AG04449 (cell line): ENCODE measurements at places on chromosomes 6 and 20.

GRCh38 chr20:63161176-63161651, 54.7 kb downstream of the YTHDF1 start:
- DNase-seq: no peak

DNA sequence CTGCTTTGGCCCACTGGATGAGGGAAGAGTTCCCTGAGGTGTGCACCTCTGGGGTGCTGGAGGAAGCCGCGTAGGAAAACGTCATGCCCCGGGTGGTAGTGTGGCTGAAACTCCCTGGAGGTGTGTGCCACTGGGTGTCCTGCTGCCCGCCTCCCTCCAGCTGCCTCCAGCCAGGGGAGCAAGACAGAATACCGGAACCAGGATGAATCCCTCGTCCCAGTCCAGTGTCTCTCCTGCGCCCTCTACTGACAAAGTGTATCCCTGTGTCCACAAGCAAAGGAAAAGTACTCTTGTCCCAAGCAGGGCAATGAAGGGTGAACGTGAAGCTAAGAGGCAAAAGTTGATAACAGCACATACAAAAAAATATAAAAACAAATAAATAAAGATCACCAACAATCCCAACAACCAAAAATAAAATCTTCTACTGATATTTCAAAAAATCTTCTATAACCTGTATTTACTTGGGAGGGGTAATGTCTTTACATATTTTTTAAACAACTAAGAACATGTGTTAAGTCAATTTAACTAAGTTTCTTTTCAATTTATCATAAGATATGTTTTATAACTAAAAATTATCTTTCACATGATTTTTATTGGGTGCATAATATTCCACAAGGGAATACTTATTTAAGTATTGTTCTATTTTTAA, 437.6 kb downstream of the MAFB start:
- DNase-seq: no peak

DNA sequence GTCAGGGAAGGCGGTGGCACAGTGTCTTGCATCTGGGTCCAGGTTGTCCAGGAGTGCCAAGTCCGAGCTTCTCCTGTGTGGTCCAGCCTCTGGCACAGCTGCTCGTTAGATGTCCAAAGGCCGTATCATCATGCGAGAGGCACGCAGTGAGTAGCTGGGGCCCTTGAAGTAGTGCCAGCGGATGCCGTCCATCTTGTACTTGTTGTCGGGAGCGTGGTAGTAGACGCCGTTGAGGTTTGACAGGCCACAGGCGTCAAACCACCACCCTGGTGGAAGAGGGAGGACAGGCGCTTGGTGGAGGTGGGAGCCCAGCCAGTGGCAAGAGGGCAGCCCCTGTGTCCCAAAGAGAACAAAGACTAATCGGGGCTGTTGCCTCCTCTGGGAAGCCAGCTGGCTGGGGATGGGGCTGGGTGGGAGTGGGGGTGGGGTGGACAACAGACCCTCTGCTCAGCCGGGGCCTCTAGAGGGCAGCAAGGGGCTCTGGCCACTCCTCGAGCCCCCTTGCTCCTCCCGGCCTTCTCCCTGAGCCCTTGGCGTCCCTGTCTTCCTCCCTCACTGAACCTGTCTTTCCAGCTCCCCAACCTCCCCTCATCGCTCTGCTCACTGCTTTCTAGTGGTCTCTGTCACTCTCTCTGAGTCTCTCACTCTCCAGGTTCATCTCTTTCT, 39.5 kb downstream of the FAM110A start:
- DNase-seq: no peak

DNA sequence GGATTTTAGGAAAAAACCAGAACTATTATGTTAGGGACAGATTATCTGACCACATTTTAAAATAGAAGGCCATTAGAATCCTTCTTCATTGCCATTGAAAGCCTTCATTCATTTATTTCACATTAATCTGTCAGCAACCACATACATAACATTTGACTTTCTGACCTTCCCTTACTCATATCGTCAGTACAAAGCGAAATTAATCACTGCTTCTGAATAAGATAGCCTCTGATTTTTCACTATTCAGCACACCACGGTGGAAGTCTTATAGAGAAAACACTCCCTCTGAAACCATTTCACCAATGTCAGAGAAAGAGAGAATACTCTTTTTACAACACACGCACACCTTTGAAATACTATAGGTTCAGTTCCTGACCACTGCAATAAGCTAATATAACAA, 442.5 kb upstream of the ID4 start:
- no peak for DNase-seq

DNA sequence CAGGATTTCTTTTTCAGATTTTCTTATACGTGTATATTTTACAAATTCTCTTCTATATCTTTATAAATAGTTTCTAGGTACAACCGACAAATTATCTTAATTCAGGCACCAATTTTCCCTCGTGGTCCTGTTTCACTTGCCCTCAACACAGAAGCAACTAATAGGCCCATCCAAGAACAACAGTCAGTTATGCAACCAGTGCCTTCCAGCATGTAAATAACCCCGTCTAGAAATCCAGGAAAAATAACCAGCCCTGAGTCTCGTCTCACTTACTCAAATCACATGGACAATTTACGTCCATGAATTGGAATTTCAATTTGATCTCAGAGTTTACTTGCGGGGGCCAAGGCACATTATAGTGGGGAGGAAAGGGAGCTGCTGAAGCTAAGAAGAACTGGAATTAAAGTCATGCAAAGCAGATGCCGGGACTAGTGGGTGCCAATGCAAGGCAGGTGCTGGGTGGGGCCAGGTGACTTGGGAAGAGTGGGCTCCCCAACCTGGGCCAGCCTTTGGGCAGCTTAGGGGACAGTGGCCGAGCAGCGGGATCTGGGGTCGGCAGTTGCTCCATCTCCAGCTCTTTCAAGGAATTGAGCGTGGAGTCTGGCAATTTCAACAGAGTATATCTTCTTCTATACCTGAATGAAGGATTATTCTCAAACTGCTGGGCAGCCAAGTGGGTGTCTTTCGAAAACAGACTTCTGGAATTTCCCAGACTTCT, 121.7 kb downstream of the EDN3 start:
- DNase-seq: no peak

- no peak for DNase-seq
These were observed 622.6 kb upstream of the SLC35B3 start for GRCh38 chr6:9057937-9058336.

- DNase-seq: no peak
These were observed 113.2 kb downstream of the CARMIL1 start for GRCh38 chr6:25392372-25392771.

DNA sequence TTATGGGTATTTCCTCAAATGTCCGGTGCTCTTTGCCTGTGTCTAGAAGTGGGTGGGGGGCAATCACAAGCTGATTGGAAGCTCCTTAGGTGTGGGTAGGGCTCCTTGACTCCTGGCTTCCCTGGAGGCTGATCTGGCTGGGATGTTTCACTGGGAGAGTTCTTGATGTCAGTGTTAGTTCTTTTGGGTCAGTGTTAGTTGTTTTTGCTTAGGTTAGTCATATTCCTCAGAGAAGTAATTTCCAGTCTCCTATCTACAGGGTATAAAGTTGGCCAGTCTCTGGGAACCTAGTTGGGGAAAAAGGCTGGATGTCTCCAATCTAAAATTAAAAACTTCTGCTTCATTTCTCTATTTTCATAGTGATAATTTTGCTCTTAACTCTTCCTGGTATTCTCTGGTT, 23.6 kb downstream of the CDC5L start:
- DNase-seq: no peak

GRCh38 chr20:10609770-10610169, 64.0 kb downstream of the JAG1 start:
- DNase-seq: no peak

GRCh38 chr6:90397929-90398674, 101.5 kb upstream of the BACH2 start:
- DNase-seq: no peak

GRCh38 chr20:32626859-32627636, 41.9 kb upstream of the NOL4L start:
- DNase-seq: no peak

DNA sequence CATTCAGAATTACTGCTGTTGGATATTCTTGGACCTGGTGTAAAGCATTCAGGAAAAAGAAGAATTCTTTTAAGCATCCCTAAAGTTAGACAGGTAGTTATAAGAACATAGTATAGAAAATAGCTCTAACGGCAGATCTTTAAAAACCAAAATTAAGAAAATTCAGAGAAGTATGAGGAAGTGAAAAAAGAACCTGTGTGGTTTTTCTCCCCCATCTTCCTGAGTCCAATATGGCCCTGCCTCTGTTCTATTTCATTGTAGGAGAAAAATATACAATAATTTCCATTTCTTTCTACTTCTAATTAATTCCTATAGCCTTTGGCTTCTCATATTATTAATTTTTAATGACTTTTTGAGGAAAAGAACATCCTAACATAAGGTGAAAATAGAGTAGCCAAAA, 47.1 kb downstream of the FHL5 start:
- no peak for DNase-seq

DNA sequence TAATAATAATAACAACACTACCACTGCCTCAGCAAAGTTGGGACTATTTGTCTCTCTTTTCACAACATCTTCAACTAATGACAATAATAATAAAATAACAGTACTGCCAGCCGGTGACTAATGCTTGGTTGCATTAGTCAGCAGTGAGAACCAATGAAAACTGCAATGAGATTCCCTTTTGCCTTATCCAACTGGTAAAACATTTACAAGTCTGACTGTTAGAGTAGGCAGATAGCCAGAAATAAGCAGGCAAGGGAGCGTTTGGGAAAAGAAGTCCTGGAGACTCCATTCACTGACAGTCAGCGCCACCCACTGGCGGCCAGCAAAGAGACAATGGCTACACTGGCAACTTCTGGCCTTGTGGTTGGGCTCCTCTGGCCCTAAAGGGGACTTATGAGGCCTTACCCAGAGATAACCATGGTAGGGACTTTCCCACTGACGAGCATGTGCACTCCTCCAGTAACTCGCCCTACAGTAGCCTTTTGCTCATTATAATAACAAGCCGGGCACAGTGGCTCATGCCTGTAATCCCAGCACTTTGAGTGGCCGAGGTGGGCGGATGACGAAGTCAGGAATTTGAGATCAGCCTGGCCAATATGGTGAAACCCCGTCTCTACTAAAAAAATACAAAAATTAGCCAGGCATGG, 3.4 kb upstream of the NSFL1C start:
- DNase-seq: peak; percentile 99

DNA sequence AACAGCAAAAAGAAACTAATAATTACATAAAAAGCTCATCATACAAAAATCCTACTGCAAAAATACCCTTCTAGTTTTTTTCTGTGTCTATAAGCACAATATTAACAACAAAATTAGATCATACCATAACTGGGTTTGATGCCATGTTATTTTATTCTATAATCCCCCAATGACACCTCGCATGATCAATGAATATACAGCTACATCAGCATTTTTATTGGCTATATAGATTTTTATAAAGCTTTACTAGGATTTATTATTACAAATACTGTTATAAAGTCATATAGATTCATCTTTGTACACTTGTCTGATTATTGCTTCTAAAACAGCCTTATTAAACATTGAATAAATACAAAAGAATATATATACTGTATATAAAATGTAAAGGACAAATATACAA, 45.1 kb upstream of the GLP1R start:
- no peak for DNase-seq

GRCh38 chr20:48609491-48609978, 218.3 kb downstream of the PREX1 start:
- no peak for DNase-seq

GRCh38 chr6:31352683-31353383, 4.1 kb downstream of the HLA-B start:
- no peak for DNase-seq

- no peak for DNase-seq
These were observed 44.6 kb upstream of the TBC1D7 start for GRCh38 chr6:13372688-13373487.

DNA sequence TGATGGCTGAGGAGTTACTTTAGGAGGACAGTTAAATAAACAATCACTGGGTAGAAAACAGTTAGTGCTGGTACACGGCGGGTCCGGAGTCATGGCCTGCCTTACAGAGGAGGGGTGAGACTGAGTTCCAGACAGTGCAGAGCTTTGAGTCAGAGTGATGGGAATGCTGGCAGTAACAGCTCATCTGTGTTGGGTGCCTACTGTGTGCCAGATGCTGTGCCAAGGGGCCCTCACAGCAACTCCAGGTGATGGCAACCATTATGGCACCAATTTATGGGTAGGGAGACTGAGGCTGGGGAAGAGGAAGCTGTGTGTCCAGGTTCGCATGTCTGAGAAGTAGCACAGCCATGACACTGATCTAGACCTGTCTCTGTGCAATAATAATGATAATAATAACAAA, 132.6 kb downstream of the CEBPB start:
- DNase-seq: no peak

DNA sequence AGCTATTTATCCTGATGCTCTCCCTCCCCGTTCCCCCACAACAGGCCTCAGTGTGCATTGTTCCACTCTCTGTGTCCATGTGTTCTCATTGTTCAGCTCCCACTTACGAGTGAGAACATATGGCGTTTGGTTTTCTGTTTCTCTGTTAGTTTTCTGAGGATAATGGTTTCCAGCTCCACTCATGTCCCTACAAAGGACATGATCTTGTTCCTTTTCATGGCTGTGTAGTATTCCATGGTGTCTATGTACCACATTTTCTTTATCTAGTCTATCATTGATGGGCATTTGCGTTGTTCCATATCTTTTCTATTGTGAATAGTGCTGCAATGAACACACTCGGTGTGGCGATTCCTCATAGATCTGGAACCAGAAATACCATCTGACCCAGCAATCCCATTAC, 225.9 kb upstream of the CDH4 start:
- no peak for DNase-seq

DNA sequence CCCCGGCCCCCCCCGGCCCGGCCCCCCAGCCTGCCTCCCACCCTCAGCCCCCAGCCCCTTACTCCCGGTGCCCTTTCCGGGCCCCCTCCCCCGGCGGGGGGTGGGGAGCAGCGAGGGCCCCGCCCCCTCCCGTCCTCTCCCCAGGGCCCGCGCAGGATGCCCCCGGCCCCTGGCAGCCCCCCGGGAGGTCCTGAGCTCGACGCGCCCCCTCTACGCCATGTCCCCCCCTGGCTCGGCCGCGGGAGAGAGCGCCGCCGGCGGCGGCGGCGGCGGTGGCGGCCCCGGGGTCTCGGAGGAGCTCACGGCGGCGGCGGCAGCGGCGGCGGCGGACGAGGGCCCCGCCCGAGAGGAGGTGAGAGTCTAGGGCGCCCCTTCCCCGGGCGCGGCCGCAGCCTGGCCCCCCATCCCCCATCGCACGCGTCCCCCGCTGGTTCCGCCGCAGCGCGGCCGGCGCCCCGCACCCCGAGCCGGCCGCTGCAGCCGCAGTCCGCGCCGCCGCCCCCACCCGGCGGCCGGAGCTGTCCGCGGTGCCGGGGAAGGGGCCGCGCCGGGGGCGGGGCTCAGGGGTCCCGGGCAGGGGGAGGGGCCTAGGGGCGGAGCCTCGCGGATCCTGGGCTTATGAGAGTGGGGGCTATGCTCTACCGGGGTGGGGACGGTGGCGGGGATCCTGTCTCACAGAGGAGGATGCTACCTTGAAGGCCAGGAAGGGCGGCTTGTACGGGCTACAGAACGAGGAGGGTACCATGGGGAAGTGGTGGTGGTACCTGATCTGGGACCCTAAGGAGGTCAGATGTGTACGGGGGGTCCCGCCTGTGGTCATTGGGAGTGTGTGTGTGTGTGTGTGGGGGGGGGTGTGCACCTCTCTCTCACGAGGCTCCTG, 516 bp downstream of the TMEM151B start:
- no peak for DNase-seq
